ENCODE measurements at places on chromosomes 12 and 14.

DNA sequence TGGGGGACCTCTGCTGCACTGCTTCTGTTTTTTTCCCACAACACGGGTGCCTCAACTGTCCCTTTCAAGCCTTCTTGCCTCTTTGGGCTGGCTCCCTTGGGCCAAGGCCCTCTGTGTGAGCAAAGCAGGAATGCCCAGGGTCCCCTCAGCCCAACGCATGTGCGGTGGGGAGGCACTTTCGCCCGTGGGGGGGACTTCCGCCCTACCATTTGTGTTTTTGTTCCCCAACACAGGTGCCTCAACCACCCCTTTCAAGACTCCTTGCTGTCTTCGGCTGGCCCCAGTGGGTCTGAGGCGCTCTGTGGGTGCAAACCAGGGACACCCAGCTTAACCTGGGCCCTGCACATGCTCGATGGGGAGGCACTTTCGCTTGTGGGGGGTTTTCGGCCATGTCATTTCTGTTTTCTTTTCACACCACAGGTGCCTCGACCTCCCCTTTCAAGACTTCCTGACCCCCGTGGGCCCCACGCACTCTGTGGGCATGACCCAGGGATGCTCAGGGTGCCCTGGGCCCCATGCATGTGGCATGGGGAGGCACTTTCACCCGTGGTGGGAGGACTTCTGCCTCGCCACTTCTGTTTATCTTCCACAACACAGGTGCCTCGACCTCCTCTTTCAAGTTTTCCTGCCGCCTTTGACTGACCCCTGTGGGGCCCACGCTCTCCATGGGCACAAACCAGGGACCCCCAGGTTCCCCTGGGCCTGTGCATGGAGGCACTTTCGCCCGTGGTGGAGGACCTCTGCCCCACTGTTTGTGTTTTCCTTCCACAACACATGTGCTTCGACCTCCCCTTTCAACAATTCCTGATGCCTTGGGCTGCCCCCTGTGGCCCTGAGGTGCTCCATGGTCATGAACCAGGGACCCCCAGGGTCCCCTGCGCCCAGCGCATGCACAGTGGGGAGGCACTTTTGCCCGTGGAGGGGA, 365.7 kb downstream of the ALG10 start:
- DNase-seq, result no peak

- no peak for DNase-seq
These were observed 52.2 kb downstream of the CKAP4 start for GRCh38 chr12:106195621-106196027.

DNA sequence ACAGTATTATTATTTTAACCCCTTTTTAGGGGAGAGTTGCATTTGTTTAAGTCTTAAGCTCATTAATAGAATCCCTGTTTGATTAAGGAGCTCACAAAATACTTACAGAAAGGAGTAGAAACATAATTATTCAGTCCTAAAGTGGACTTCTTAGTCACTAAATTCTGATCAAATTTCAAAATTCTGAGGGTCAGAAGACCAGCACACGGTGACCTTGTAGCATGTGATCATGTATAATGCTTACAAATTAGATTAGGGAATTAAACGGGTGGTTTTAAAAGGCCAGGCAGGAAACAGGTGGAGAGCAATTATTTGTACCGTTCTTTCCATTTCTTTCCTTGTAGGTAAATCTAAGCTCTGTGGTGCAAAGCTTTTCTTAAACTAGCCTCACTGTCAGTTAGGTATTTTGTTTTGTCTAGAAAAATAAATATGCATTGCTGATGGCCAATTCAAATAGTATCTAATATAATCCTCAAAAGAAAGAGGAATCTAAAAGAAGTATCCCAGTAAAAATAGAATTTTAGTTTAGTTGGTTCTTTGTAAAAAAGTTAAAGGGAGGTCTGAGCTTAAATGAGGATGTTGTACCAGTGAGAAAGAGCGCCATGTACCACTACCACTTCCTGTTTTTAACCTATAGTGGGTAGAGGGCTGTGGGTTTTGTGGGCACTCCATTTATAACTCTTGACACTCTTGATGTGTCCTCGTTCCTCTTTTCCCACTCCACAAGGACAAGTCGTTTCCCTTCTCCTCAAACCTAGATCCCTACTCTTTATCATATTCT, 51.1 kb downstream of the SLC38A1 start:
- DNase-seq, result no peak

DNA sequence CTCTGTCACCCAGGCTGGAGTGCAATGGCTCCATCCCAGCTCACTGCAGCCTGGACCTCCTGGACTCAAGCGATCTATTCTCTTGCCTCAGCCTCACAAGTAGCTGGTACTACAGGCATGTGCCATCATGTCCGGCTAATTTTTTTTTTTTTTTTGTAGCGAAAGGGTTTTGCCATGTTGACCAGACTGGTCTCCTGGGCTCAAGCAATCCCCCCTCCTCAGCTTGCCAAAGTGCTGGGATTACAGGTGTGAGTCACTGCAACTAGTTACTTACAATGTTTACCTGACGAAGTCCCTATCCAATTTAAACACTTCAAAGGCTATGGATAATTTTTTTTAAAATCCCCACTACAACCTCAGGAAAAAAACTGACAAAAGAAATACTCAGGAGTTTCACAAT, 1.8 kb downstream of the KRR1 start:
- DNase-seq, result no peak

- no peak for DNase-seq
These were observed 29.3 kb upstream of the PNMA1 start for GRCh38 chr14:73743431-73743931.

- DNase-seq, result peak; percentile 91
These were observed 12.3 kb downstream of the TRPV4 start for GRCh38 chr12:109820816-109821381.

DNA sequence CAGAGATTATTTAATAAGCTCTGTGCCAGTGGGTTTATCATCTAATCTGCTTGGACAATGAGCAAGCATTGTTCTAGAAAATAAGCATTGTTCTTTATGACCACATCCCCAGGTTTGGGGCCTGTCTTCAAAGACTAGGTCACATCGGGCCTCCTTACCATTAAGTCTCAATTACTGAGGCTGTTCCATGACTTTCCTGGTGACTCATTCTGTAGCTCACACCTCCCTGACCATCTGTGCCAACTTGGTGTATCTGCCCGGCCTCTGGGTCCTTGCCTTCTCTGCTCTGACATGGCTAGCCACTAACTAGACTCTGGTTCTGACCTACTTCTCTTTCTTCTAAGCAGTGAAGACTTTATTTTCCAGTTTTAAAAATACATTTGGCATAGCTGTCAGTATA, 44.4 kb upstream of the PLEKHA5 start:
- no peak for DNase-seq

GRCh38 chr12:91889910-91890309, 255.7 kb downstream of the BTG1 start:
- no peak for DNase-seq

GRCh38 chr12:106275458-106275857, 27.1 kb upstream of the TCP11L2 start:
- DNase-seq, result no peak

DNA sequence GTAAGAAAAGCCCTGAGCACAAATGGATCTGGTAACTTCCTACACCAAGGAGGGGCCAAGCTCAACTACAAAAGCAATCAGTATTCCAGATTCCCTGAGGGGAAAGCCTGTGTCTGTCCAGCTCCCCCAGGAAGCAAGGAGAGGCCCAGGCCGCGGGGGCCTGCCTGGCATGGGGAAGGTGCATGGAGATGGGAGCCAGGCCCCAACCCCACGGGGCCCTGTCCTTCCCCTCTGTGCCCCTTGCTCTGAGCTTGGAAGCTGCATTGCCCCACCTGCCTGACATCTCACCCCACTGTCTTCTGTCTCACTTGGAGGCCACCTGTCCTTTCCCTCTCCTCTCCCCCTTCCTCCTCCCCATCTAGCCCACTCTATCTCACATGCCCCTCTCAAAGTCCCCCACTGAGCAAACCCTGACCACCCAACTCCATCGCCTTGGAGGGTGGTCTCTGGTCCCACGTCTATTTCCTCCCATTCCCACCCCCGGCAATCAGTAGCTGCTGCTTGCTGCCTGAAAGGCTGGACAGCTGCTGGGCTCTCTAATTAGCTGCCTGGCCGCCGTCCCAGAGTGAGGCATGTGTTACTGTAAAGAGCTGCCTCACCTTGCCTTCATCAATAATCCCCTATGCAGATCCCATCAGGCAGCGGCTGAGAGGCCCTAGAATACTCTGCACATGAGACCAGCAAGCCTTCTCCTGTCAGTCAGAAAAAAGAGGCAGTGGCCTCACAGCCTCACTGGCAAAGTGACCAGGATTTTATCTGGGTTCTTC, 3.4 kb upstream of the TMEM229B start:
- peak; percentile 93 for DNase-seq

DNA sequence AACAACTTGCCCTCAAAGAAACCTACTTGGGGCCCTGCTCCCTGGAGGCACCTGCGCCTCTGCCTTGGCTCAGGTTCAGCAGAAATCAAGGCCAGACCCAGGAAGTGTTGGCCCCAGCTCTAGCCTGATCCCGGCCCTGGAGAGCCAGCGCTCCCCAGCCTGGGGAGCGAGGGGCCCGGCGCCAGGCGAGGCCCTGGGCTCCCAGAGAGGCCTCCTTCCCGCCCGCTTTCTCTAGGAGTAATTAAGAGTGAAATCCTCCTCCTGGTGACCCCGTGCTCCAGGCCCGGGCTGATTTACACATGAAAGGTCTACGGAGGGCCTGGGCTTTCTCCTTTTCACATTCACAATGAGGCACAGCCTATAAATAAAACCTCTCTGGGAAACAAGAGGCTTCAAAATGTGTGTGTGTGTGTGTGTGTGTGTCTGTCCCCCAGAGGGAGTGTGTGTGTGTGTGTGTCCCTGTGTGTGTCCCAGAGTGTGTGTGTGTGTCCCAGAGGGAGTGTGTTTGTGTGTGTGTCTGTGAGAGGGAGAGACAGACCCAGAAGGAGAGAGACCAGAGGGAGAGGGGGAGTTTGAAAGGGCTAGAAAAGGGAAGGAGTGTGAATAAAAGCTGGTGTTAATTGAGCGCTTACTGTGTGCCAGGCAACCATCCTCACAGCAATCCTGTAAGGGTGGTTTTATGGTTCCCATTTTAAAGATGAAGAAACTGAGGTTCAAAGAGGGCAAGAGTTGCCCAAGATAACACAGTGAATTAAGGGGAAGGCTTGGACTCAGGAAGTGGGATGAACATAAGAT, 23.8 kb upstream of the COX6A1 start:
- DNase-seq, result no peak

DNA sequence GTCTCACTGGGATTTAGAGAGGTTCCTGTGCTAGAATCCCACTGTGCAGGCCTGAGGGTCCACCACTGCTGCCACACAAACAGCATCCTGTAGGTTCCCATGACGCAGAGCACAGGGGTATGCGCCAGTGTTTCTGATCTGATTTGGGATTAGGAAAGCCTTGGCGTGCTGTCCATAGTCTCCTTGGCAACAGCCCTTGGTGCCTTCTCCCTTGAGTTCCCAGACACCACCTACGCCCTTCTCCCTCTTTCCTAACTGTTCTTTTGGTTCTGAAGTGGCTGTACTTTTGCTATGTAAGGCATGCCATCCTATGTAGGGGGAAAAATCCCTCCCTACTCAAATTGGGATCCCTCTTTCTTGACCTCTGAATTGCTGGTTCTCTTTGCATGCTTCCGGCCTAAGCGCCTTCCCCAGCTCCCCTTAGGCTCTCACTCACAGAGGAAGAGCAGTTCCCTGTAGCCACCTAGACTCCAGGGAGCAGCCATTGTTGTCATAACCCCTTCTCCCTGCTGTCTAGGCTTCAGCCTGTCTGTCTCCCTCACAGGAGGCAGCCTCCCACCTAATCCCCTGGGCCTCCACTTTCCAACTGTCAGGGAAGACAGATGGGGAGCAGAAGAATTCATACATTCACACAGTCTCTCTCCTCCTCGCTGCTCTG, 14.8 kb upstream of the RIC8B start:
- DNase-seq, result no peak

- peak; percentile 30 for DNase-seq
These were observed 224.8 kb downstream of the C12orf50 start for GRCh38 chr12:87804386-87804785.

DNA sequence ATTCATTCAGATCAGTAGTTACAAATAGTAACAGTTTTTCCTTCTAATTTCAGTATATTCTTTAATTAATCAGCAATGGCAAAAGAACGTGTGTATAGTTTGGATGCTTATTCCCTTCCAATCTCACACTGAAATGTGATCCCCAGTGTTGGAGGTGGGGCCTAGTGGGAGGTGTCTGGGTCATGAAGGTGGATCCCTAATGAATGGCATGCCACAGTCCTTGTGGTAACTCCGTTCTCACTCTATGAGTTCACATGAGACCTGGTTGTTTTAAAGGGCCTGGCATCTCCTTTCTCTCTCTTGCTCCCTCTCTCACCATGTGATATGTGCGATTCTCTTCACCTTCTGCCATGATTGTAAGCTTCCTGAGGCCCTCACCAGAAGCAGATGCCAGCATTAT, 18.9 kb upstream of the SYNDIG1L start:
- DNase-seq, result no peak

DNA sequence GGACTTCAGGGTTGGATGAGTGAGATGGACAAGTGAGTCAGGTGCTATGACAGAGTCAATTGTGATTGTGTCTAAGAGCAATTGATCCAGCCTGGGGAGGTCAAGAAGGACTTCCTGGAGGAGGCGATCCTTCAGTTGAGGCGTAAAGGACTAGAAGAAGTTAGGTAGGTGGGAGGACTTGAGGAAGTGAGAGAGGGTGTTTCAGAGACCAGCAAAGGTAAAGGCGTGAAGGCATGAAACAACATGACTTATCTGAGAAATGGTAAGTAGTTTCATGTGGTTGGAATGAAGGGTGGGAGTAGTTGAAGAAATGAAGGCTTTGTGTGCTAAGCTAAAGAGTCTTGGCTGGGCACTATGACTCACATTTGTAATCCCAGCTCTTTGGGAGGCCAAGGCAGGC, 48.9 kb upstream of the PPP1CC start:
- no peak for DNase-seq

GRCh38 chr12:130524759-130525158, 187.1 kb downstream of the PIWIL1 start:
- DNase-seq, result no peak

- no peak for DNase-seq
These were observed 29.6 kb upstream of the OR5AU1 start for GRCh38 chr14:21185491-21185890.

GRCh38 chr12:28698553-28698952, 450.5 kb upstream of the FAR2 start:
- no peak for DNase-seq

- no peak for DNase-seq
These were observed 353.8 kb upstream of the FAR2 start for GRCh38 chr12:28795311-28795710.

- DNase-seq, result peak; percentile 72
These were observed 8.0 kb downstream of the LRRC74A start for GRCh38 chr14:76834241-76834661.

Data from NCI-H524 treated with DMSO at 0.1 percent for 48 hours (cell line).